Activated naive CD4-positive, alpha-beta T cell (primary cell): ENCODE measurements at places on chromosomes 11 and 22.

- DNase-seq: no peak
Observed at GRCh38 chr22:41902932-41903421, 11.9 kb downstream of the SHISA8 start.

GRCh38 chr11:19380375-19380774, 139.6 kb upstream of the E2F8 start:
- no peak for DNase-seq

DNA sequence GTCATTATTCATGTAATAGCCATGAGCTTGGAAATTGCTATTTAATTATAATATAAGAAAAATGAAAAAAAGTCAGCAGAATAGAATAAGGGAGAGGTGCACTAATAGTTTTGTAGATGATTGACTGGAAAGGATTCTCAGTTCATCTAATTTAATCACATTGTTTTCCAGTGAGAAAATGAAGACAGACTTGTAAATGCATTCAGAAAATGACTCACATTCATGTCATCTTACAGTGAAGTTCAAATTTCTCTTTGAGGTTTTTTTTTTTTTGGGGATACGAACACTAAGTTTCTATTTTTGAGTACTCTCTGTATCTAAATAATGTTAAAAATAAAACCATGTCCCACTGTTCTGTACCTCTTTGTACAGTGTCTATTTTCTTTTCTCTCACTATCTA, 18.5 kb upstream of the OR4A16 start:
- DNase-seq: no peak

DNA sequence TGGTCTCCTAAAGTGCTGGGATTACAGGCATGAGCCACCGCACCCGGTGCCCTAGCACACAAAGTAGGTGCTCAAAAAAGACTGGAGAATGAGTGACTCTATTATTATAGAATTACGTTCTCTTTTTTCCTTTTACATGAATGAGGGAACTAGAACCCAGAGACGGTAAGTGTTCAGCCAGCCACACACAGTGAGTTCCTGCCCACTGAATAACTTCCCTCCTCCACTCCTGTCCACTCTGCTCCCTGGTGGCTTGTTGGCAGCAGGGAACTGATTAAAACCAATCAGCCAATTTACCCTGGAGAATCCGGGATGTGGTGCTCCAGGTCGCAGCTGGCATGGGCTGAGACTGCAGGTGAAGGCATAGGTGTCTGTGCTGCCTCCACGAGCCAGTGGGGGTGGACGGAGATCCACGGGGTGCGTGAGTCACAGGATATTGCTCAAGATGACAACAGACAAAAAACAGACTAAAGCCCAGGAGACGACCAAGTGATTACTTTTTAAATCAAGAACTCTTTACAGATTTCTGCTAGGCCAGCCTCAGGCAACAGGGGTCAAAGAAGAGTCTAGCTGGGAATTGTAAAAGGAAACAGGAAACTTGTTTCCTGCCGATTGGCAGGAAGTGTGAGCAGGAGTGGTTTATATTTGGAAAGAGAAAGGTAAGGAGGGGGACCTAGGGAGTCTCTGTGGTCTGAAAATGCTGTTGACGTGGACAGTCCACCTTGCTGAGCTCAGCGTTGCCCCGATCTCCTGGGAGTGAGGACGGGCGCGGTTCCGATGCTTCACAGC, 95.2 kb upstream of the TP53I11 start:
- DNase-seq: no peak

DNA sequence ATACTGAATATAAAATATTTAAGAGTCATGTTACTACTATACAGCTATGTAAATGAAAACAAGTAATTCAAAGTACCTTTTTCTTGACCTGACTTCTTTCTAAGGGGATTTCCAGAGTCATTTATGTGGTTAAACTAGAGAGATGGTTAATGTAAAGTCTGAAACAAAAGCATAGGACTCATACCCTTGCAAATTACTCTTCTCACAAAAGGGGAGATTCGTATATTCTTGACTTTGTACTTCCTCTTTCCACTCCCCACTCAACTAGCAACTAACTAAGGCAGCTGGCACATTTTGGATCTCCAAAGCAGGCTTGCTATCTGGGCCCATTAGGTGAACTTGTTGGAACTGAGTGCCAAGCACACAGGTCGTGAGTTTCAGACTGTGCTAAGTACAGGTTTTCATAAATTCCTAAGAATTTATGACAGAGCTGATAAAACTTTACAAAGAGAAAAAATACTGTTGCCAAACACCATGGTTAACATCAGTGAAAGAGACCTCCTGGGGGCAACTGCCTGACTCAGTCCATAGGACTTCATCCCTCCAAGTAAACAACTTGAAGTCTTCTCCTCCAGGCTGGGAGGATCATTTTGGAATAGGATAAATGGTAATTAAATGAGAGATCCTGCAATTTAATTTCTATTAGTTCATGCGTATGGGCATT, 77.0 kb upstream of the DDI1 start:
- no peak for DNase-seq

DNA sequence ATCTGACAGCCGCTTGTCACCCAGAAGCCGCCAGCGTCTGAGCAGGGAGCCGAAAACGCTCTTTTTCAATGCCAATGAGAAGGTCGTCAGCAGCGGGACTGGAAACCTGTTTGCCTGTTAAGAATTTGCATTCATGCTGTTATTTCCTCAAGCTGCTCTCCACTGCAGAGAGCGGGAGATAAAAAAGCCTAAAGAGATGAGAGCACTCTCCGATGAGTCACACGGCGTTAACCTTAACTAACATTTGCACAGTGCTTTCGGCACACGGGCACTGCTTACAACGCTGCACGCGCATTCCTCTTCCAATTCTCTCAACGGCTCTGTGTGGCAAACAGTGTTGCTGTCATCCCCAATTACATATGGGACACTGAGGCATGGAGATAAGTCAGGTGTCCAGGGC, 40.0 kb upstream of the RTL6 start:
- no peak for DNase-seq

DNA sequence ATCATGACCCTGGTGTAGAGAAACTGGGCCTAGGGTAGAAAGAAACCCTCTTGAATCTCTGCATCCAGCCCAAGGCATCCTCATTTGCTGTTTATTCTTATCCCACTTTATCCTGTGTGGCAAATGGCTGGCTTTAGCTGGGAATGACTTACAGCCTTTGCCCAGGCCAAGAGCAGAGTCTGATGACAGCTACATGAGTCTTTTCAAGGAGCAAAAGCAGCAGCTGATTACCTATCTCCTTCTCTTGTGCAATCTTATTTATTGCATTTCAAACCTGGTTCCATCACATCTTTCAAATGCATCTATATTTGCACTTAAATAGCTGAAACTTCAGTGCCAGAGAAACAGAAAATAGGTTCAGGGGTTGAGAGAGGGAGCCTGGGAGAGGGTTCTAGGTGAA, 26.1 kb downstream of the SYT13 start:
- no peak for DNase-seq

- no peak for DNase-seq
Observed at GRCh38 chr11:12051287-12051662, 42.8 kb upstream of the DKK3 start.

- DNase-seq: no peak
Observed at GRCh38 chr11:17386331-17387084, 2.0 kb downstream of the KCNJ11 start.

- no peak for DNase-seq
Observed at GRCh38 chr22:46761017-46761416, 1.4 kb upstream of the TBC1D22A start.

- no peak for DNase-seq
Observed at GRCh38 chr11:33657757-33658156, 42.9 kb downstream of the C11orf91 start.

GRCh38 chr22:48520207-48520606, 1307.5 kb downstream of the BRD1 start:
- no peak for DNase-seq

GRCh38 chr11:66891851-66892660, 35.2 kb downstream of the LRFN4 start:
- DNase-seq: no peak

- no peak for DNase-seq
Observed at GRCh38 chr22:44246615-44247326, 66.0 kb downstream of the SHISAL1 start.
